ENCODE measurements at places on chromosomes 4 and X.

DNA sequence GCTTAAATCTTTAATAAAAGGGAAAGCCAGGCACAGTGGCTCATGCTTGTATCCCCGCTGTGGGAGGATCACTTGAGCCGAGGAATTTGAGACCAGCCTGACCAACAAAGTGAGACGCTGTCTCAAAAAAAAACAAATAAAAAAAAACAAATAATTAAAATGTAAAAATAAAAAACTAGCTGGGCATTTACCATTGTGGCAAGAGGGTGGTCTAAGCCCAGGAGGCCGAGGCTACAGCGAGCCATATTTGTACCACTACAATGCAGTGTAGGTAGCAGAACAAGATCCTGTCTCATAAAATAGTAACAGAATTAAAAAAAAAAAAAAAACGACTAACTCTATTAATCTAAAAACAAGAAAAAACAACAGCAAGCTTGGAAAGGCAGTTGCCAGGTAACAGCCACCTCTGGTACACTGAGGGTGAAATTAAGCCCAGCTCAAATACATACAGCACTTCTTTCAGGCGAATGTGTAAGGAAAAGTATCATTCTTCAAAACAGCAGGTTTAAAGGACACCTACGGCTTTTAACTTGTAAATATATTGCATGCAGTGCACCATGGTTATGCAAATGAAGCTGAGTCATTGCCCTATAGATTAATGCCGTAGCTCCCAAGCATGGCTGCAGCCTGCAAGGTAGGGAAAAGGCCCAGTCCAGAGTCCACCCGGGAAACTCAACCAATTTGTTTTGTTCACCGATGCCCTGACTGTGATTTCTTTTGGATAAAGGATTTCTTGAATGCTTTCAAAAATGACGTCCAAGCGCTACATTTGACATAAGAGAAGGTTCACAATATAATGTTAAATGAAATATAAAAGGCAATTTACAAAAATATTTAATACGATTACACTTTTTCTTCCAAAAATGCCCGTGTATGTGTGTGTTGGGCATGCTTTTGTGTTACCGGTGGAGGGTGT lies 14.5 kb upstream of the TXLNG start:
- DNase-seq = peak; percentile 74

- DNase-seq = no peak
These were observed 45.9 kb downstream of the USP11 start for GRCh38 chrX:47278691-47279090.

- DNase-seq = no peak
These were observed 100.8 kb downstream of the SHROOM3 start for GRCh38 chr4:76535603-76536372.

DNA sequence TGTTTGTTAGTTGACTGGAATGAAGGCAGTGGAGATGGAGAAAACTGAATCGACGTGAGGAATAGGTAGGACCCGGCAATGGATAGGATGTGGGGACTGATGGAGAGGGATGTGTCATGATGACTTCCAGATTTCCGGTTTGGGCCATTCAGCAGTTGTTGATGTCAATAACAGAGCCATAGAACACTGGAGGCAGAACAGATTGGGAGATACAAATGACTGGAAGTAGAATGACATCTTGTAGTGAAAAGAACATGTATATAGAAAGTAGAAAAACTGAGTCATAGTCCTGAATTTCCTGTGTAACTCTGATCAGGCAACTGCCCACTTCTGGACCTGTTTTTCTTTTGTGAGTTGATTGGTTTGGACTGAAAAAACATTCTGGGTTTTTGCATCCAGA lies 24.5 kb downstream of the CETN2 start:
- DNase-seq = no peak

DNA sequence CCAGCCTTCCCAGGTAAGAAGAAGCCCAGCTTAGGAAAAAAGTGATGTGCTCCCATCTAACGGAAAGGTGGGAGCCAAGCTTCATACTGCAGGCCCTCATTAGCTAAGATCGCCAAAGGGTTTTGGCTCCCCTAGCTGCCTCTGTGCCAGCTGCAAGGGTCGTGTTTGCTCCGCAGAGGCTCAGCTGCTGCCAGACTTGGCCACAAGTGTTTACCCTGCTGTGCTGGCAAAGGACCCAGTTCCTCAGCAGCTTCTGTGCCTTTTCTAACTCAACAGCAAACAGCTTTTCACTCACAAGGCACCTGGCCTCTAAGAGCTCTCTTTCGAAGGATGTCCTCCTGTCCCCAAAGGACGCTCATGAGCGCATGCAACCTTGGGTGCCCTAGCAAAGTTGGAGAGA lies 12.2 kb upstream of the VMA21 start:
- no peak for DNase-seq

GRCh38 chr4:80005863-80006262 lies 67.2 kb downstream of the ANTXR2 start:
- DNase-seq = no peak

DNA sequence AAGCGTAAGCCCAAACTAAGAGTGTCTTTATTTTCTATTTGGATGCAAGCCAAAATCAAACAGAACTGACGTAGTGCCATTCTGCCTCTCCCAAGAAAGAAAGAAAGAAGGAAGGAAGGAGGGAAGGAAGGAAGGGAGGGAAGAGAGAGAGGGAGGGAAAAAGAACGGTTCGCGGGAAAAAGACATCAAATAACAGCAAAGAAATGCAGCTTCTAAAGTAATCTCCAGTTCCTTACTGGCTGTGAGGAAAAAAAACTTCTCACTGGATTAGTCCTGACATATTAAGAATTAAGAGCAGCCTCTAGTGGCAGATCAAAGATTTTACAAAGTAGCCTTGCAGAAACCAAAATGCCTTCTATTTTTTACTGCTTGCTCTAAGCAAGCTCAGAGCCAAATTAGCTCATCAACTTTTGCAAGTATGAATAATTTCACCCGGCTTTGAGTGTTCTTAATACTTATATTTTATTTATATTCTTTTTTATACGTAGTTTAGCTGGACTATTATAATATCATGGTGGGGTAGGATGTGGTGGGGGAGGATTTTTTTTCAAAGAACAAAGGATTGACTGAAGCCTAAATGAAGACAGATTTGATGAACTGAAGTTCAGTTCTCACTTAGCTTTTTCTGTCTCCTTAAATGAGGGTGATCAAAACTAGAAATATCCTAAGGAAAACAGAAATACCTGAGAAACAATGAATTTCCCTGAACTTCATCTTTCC lies 36.6 kb downstream of the PITX2 start:
- peak; percentile 57 for DNase-seq

DNA sequence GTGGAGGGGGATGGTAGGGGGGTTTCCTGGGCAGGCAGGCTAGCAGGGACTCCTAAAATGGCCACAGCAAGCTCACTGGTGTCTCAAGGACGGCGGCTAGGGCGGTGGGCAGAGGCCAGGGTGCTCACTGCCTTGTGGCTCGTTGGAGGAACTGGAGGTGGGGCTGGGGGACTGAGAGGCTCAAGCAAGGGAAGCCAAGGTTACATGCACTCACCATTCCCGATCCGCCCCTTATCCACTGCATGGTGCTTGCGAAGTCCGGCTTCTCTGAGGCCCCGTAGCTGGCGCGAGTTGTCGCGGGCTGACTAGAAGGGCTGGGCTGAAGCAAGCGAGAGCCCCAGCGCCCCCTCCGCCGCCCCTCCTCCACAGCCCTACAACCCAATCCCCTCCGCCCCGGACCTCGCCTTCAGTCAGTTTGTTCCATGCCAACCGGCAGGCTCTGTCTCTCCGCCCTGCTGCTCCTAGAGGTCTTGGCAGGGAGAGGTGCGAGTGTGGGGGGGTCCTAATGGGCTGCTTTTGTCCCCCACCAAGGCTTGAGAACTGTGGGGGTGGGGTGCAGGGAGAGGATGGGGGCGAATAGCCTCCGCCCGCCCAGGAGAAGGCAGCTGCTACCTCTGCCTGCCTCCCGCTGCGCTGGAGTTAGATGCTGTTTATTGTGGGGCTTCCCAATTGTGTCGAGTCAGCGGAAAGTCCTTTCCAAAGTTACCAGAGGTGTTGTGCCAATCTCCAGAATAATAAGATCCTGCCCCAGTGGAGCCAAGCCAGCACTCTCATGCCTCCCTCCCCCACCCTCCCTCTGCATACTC lies at the start of gene ARHGEF9:
Gene ARHGEF9 (minus strand): TSS at position 313 of the 806 bp plus-strand sequence. CDS start 69 bp downstream, at position 244.
- no peak for DNase-seq

DNA sequence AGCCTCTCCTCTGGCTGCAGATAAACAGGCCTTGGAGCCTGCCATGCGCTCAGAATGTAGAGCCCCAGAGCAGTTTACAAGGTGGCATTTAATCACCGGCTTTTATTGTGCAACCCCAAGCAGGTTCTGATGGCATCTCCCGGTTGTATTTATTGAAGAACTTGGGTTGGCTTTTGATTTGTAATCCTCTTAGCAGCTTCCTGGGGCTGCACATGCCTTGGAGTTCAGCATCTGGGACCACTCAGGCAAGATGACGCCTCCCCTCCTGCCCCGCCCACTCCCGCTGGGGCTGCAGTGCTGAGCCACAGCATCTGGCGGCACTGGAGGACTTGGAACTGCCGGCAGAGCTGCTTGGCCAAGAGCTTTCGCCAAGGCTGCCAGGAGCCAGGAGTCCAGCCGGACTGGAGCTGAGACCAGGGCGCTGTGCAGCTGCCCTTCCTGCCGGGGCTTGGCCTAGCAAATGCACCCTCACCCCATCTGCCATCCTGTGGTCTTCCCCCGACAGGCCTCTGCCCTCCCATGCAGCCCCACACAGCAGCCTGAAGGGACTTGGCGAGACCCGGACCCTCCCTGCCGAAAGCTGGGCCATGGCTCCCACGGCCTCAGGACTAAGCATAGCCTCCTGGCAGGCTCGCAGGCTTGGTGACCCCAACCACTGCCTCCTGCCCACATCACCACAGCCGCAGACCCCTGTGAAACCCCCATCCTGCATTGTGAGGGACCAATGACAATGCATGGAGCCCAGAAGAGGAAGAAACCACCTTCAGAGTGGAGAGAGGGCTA lies 5.4 kb downstream of the HTRA3 start:
- no peak for DNase-seq

DNA sequence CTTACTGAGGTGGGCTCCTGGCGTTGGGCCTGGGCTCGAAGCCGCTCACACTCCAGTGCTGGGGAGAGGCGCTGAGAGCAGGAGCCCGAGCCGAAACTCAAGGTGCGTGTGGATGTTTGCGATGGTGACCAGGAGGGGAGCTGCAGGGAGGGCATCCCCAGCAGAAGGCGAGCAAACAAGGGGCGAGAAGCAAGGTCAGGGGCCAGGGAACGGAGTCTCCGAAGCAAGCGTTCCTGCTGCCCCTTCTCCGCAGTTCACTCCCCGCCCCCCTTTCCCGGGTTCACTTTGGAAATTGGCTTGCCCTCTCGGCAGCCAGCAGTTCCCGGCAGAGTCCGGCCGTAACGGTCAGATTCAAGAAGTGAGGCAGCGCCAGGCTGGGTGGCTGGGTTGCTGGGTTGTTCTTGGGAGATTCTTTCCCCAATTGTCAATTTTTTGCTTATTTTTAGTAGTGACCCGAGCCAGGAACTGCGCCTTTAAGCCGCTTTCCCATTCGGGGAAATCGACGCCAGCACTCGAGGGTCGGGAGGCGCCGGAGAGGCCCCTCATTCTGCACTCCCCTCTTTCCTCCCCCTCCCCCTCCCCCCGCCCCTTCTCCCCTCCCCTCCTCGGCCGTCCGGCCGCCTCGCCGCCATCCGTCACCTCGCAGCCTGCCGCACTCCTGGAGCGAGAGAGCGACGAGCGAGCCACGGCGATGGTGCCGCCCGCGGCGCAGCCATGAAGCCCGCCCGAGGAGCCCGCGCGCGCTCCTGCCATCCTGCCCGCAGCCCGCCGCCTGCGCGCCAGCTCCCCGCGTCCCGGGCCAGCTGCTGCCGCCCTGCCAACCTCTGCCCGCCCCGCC lies at the start of gene FRMPD3:
Gene FRMPD3 (plus strand): TSS at position 655 of the 838 bp plus-strand sequence. CDS start 76,937 bp downstream, outside the sequence.
- DNase-seq = peak; percentile 48

DNA sequence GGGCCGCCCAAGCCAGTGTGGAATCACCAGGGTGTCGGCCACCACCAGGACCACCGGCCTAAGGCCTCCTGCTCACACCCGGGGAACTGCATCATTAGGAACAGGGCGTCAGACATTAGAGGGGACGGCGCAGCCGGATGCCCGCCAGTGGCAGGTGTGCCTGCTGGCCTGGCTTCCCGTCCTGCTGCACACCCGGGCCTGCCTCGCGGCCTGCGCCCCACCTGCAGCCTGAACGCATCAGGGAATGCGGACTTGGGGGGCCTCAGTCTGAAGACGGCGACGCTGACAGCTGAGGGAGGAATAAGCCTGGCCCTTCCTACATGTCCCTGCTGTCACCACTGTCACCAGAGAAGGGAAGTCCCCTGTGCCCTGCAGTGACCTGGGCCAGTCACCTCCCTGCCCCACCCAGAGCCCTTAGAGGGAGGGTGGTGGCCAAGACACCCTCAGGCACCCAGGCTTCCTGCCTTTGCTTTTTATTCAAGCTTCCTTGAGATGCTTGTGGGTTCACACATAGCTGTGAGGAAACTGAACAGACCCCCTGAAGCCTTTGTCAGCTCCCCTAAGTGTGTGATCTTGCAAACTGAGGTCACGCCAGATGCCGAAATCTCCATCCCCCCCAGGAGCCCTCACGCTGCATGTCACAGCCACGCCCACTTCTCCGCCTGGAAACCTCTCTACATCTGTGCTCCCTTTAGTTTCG lies 3.2 kb downstream of the DGKQ start:
- DNase-seq = no peak

Measured in HEK293T (cell line).